Activated CD4-positive, CD25-positive, alpha-beta regulatory T cell (primary cell): ENCODE measurements at places on chromosomes 16 and 17.

GRCh38 chr17:12077773-12078172, 57.1 kb downstream of the MAP2K4 start:
- no peak for DNase-seq

GRCh38 chr17:20174588-20175265, 165.6 kb downstream of the SPECC1 start:
- DNase-seq = no peak

DNA sequence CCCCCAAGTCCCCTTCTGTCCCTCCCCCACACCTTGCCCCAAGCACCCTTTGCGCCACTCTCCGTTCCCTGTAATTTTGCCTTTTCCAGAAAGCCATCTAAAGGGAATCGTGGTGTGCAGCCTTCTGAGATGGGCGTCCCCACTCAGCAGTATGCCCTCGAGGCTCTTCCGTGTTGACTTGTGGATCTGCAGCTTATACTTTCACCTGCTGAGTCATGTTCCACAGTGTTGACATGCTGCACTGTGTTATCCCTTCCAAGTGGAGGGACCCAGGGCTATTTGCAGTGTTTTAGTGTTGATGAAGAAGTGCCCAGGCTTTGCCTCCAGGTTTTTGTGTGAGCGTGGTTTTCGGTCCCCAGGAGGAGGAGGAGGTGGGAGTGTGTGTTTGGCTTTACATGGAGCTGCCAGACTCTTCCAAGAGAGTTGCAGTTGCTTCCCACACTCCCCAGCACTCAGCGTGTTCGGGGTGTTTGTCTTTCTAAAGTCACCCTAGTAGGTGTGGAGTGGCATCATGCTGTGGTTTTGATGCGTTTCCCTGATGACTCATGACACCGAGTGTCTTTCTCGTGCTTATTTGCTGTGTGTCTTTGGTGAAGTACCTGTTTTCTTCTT, 32.1 kb upstream of the JPT2 start:
- DNase-seq = no peak

DNA sequence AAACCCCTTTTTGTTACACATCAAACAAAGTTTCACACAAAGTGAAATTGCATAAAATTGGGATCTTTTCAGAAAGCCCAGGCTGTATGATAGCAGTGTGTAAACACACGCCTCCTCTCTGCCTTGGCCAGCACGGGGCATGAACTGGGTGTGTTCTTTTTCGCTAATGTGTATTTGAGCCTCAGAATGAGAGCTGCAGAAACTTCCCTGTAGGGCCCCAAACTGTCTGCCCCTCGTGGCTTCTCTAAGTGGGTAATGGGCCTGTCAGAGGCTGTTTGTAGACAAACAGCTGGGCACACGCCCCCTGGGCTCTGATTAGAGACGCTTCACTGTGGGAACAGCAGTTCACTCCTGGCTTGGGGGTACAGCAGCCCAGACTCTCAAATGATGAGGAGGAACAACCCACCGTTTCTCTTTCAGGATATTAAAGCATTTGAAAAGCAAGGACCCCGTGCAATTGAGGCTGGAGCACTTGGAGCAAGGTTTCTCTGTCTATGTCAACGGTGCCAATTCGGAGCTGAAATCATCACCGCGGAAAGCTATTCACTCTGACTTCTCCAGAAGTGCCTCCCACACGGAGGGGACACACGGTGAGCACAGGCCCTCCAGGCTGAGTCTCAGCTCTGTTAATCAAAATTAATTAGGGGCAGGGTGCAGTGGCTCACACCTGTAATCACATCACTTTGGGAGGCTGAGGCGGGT, 78.4 kb downstream of the KATNIP start:
- DNase-seq = no peak

GRCh38 chr17:9363440-9364350, 211.9 kb downstream of the STX8 start:
- DNase-seq = no peak

DNA sequence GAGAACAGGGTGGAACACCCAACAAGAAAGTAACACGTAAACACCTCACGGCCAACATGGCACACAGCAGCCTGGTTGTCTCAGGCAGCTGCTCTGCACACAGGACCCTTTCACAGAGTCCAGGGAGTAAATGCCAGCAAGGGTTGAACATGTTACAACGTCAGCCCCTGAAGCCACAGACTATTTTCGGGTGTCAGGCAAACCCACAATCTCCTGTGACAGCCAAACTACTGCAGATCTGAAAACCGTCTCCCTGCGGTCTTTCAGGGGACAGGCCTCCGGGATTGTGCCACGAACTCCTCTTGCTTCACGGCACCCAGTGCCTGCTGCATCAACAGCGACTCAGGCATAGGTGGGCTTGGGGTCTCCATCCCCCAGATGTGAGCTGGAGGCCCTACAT, 127.7 kb downstream of the XYLT1 start:
- no peak for DNase-seq

- no peak for DNase-seq
These were observed 42.1 kb upstream of the TAOK1 start for GRCh38 chr17:29347831-29348629.

DNA sequence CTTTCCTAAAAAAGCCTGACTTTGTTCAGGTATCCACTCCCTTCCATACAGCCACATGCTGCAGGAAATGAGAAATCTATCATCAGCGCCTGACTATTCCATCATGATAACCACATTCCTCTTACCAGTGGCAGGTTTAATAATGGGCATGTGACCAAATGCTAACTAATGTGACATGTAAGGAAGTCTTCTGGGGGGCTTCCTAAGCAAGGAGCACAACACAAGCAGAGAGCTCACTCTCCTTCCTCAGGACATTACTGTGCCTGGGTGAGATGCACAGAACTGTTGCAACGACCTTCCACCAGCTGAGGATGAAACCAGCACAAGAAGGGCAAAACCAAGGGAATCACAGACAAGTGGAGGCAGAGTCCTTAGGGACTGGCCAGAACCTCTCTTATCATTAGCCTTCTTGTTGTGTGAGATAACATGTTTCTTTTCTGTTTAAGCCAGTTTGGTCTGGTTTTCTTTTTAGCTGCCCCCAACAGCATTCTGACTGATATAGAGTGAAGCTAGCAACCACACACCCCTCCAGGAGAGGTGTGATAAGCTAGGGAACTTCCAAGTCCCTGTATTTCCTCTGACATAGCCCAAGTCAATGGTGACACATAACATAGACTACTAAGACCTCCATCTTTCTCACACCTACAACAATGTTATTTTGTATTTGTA, 16.9 kb downstream of the MYO1D start:
- no peak for DNase-seq

DNA sequence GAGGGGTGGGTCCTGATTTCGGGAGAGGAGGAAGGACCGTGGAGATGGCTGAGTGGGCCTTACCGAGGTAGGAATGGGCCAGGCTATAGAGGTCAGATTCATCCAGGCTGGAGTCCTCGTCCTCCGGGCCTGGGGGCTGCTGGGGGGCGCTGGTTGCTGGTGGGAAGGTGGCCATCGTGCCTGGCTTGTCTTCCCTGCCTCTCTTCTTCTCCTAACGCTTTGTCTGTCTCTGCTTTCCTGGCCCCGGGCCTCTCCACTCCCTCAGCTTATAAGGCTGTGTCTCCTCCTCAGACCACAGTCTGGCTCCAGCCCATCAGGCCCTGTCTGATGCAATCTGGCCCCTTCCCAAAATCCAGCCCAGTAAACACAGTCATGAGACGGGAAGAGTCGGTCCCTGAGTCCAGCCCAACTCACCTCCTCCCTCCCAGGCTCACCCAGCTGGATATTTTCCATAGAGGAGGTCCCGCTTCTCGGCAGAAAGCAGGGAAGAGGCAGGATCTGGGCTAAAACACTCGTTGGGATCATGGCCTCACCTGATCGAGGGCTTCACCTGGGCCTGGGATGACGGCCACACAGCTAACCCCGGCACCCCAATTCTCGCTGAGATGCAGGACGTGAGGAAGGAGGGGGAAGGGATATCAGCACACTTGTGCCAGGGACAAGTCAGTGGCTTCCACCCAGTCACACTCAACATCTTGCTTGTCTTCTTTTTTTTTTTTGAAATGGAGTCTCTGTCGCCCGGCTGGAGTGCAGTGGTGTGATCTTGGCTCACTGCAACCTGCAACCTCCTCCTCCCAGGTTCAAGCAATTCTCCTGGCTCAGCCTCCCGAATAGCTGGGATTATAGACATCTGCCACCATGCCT, at the start of gene NUPR1:
TSS of gene NUPR1 (minus strand) at position 242 of the 864 bp plus-strand sequence. CDS start at position 175, 67 bp downstream.
- DNase-seq = no peak

- DNase-seq = no peak
These were observed 55.2 kb downstream of the LMF1 start for GRCh38 chr16:915546-915945.

- no peak for DNase-seq
These were observed 213.3 kb upstream of the HS3ST4 start for GRCh38 chr16:25478476-25478875.

GRCh38 chr16:7482032-7482431, 149.4 kb downstream of the RBFOX1 start:
- DNase-seq = no peak

GRCh38 chr17:37037590-37038155, 88.9 kb downstream of the AATF start:
- DNase-seq = no peak

- DNase-seq = no peak
These were observed 35.9 kb downstream of the RANBP10 start for GRCh38 chr16:67770346-67770991.

DNA sequence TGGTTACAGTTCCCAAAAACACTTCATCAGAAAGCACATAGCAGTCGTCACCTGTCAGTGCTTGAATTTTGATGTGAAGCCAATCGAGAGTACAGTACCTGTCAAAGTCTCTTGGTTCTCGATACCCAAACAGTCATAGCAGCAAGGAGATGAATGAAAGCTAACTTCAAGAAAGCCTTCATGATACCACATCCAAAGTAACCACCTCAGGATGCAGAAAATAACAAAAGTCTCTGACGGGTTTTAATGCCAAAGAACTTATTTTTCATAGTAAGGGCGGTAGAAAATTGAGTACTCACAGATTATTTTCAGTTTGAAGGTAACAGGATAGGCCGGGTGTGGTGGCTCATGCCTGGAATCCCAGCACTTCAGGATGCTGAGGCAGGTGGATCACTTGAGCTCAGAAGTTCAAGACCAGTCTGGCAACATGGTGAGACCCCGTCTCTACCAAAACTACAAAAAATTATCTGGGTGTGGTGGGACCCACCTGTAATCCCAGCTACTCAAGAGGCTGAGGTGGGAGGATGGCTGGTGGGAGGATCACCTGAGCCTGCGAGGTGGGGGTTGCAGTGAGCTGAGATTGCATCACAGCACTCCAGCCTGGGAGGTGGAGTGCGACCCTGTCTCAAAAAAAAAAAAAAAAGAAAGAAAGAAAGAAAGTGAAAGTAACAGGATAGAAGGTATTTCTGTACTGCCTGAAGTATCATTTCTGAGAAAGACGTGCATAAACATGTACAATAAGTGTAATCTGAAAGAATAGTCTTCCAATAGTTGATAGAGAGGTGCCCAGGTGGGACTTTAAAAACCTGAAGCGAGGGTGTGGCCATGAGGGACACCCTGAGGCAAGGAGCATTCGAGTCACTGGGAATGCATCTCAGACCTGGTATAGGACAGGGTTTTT, 15.4 kb downstream of the MFSD11 start:
- no peak for DNase-seq

GRCh38 chr16:86751076-86752030, 173.0 kb downstream of the FOXL1 start:
- DNase-seq = no peak

- no peak for DNase-seq
These were observed 1.6 kb downstream of the SIRT7 start for GRCh38 chr17:81916234-81917001.

DNA sequence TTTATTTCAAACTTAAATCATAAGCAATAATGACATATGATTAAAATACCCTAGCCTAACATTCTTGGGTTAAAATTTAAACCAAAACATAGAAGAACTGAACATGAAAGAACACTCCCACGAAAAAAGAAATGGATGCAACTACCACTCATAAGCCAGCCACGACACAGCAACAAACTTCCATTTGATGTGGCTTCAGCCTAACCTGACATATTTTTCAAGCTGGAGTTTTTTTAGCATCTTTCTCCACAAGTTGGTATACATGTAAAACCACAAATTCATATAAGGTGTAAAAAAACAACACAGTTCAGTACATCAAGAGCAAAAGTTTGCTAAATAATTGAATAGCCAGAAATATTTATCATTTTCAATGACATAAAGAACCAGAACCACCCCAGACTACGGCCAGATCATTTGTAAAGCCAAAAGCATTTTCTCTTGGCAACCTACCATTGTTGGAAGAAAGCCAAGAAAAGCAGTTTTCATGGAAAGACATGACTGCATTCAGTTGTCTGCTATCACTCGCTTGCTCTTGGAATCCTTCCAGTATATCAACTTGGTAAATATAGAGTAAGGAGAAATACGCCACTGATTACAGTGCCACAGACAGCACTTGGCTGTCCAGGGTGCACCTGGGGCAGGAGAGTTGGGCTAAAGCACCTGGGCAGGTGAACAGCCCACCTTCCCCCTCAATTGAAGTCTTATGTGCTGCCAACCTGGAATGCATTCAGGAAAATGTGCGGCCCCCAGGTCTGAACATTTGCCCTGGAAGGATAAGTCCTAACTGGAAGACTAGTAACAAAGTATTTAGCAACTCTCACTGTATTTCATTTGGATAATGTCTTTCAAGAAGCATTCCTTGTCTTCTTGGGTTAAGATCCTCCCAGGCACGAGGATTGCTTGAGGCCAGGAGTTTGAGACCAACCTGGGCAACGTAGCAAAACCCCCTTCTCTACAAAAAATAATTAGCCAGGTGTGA, 60.5 kb downstream of the CREBBP start:
- no peak for DNase-seq

DNA sequence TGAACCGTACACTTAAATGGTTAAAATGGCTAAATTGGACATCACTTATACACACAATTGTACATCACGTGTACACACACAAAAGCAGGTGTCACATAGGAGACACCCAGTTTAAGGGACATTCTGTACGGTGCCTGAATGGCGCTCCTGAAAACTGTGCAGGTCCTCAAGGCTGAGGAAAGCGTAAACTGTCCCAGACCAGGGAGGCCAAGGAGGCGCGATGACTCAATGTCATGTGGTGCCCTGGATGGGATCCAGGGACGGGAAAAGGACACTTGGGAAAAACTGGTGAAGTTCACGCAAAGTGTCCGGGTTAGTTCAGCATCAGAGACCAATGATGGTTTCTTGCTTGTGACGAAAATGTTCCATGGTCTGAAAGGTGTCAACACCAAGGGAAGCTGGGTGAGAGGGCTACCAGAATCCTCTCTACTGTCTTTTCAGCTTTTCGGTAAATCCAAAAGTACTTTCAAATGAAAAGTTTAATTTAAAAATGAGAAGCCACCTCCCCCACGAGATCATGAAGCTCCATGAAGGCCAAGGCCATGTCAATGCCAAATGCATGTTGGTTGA, 112.2 kb downstream of the CMIP start:
- no peak for DNase-seq

- no peak for DNase-seq
These were observed 12.6 kb upstream of the CCDC182 start for GRCh38 chr17:57757735-57758134.

DNA sequence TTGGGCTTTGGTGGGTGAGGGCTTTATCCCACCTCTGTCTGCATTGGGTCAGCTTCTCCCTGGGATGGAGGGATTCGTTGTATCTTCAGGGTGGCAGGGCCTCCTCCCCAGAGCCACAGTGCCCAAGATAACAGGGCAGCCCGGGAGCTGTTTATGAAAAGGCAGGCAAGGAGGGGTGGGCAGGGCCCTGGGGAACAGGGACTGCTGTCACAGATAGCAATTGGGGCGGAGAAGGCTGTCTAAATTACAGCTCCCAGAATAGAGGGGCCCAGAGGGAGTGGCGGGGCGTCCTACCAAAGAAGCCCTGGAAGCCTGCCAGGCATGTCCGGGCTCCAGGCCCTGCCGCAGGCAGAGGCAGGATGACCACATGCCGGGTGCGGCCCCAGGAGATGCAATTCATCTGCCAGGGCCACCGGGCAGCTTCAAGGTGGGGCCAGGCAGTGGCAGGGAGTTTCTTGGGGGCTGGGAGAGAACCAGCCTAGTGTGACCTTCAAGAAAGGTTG, 18.8 kb upstream of the PHOSPHO1 start:
- DNase-seq = no peak
